ENCODE measurements at places on chromosomes 1 and 21.

- no peak for DNase-seq
These were observed 65.7 kb downstream of the ST6GALNAC3 start for GRCh38 chr1:76140227-76140626.

DNA sequence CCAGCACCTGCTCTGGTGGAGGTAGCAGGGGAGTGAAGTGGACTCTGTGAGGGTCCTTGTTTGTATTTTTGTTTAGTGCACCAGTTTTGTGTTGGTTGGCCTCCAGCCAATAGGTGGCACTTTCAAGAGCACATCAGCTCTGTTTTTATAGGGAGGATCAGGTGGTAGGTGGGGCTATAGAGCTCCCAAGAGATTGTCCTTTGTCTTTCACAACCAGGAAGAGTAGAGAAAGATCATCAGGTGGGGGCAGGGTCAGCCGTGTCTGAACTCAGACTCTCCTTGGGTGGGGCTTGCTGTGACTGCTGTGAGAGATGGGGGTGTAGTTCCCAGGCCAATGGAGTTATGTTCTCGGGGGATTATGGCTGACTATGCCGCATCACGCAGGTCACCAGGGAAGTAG is 159.8 kb downstream of the ZNF326 start:
- DNase-seq = no peak

DNA sequence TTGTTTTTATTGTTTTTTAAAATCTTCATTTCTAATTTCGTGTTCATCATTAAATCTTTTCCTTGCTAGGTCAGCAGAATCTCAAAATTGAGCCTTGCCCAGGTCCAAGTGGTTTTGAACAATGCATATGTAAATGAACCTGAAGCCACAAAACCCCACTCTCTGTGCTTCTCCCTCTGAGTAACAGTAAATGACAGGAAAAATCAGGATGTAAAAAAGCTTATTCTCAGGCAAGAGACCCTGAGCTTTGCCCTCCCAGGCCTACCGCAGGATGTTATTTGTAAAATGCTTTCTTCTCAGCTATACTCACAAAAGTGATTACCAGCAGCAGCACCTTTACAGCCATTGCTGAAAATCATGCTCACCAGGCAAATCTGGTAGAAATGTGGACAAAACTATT is 47.6 kb downstream of the TYW3 start:
- DNase-seq = no peak

DNA sequence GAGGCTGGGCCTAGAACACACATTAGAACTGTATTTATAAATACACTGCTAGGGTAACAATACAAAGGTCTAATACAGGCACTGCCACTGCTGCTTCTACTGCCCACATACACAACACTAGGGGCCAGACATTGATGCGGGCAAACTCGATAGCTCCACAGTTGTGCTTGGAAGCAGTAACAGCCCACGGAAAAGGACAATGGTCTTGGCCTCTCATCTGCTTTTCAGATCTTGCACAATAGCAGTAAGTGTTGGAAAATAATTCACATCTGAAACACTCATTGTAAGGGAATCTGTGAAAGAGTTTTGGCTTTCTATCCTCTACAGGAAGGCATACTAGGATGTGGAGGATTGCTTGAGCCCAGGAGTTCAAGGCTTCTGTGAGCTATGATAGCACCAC is 6.9 kb upstream of the SPOCD1 start:
- DNase-seq = no peak

DNA sequence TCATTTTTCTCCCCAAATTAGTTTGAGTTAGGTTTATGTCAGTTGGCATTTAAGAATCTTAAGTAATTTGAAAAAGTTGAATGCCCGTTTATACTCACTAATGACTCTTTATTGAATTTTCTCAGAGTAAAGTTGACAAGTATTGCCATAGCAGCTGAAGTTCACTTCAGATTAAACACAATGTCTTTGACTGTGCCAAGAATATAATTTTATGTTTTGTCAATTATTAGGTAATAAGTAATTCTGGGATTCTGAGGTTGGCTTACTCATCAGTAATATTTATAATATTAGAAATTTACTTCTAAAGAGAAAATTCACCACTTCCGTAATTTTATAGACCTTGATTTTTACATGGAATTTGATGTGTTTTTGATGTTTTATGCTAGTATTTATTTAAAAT is 369.3 kb upstream of the TMPRSS15 start:
- no peak for DNase-seq

All from stimulated activated CD4-positive, alpha-beta T cell treated with anti-CD3 and anti-CD28 coated beads, TNF-alpha, amount 100 ng/mL, for 48 hours (primary cell).